Stimulated activated CD4-positive, alpha-beta T cell treated with anti-CD3 and anti-CD28 coated beads, Interleukin-1b, Interleukin-23, amount 100 ng/mL, for 1 hour (primary cell): ENCODE measurements at places on chromosomes 7 and 10.

GRCh38 chr7:138661069-138661635, 40.0 kb downstream of the SVOPL start:
- no peak for DNase-seq

DNA sequence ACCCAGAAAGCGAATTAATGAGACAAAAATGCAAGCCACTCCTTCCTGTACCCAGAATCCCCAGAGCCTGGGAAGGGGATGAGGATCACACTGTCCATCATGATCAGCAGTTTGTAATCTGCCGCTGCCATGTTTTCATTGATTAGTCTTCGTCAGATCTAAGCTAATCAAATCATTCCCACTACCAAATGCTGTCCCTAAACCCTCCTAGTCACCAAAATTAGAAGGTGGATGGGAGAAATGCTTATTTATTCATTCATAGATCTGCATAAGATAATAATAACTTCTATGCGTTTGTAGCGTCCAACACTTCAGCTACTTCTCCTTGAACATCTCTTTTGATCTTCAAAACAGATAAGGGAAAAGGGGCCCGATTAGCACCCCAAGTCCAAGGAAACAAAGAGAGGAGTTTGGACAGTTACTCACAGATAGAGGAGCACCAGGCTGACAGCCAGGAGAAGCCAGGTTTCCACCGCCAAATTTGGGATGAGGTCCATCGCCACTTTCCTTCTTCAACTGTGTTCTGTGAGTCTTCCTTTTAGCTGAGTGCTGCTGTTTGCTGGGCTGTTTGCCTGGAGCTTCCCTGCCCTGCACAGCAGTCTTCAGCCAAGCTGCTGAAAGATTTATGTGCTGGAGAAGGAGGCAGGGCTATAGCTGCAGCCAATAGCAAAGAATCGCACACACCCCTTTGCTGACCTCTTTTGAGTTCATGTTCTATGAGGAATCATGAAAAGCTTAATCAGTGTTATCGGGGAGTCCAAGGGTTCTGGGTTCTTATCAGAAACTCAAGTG, at the start of gene CYP3A5:
CYP3A5 (minus strand) TSS at position 597 of the 792 bp plus-strand sequence; CDS start at position 497, 100 bp downstream.
- DNase-seq = no peak

DNA sequence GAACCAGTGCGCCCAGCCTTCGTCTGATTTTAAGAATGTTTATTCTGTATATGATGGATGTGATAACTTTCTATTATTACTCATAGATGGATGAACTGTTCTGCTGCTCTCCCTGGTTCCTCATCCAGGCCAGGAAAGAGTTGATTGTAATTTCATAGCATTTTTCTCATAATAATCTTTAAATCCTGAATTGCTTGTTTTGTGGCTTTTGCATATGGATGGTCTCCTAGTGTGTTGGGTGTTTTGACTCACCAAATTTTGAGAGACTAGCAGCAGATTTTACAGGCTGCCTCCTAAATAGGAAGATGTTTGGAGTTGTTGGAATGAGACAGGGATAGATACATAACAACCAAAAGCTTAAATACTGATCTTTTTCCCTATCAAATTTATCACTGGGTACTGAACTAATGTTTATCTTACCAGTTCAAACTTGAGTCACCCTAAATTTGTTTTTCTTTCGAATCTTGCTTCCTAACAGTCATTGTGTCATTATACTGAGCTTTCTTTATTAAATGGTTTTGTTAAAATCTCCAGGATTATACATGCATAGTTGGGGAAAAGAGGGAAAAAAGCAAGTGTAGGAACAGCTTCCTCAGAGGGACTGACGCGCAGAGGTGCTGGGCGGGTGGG, 106.0 kb upstream of the GATA3 start:
- DNase-seq = no peak

DNA sequence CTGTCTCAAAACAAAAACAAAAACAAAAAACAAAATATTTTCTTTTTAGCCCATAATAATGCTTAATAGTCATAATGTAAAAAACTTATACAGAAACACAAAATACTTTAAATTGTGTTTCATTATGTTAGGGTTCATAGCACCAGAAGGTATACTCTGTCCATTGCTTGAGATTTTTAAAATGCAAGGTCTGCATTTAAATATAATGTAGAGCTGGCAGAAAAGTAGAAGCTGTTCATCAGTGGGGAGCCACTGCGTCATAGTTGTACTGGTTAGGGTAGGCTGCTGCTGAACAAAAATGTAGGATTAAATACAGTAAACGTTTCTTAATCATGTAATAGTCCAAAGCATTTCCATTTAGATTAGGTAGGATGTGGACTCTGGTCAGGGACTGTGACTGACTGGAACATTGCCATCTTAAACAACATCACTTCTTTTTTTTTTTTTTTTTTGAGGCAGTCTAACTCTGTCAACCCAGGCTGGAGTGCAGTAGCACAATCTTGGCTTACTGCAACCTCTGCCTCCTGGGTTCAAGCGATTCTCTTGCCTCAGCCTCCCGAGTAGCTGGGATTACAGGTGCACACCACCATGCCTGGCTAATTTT, 85.2 kb downstream of the ANKIB1 start:
- no peak for DNase-seq

DNA sequence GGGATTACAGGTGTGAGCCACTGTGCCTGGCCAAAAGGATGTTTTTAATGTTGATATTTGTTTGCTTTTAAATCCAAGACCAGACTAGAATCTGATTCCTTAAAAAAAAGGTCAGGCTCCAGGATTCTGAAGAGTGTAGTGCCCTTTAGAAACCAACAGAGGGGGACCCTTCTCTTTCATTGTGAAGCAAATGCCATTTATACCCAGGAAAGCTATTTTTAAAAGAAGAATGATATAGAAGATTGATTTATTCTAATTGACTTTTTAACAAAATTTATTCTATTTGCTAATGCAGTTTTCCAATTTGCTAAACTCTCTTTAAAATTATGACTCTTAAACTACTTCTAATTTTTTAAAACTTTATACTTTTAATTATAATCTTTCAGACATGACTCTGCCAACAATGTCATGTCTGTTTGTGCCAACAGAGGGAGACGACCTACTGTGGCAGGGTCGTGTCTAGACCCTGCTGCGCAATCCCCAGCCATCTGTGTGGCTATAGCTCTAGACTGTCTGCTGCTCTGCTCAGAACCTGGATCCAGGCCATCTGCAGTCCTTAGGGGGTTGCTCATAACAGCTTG, 201.0 kb upstream of the IMMP2L start:
- DNase-seq = no peak

GRCh38 chr7:150958597-150958996, 19.5 kb downstream of the KCNH2 start:
- no peak for DNase-seq

GRCh38 chr7:111029574-111030251, 61.2 kb upstream of the LRRN3 start:
- DNase-seq = no peak

GRCh38 chr10:133394801-133395221, 854 bp downstream of the MTG1 start:
- no peak for DNase-seq

DNA sequence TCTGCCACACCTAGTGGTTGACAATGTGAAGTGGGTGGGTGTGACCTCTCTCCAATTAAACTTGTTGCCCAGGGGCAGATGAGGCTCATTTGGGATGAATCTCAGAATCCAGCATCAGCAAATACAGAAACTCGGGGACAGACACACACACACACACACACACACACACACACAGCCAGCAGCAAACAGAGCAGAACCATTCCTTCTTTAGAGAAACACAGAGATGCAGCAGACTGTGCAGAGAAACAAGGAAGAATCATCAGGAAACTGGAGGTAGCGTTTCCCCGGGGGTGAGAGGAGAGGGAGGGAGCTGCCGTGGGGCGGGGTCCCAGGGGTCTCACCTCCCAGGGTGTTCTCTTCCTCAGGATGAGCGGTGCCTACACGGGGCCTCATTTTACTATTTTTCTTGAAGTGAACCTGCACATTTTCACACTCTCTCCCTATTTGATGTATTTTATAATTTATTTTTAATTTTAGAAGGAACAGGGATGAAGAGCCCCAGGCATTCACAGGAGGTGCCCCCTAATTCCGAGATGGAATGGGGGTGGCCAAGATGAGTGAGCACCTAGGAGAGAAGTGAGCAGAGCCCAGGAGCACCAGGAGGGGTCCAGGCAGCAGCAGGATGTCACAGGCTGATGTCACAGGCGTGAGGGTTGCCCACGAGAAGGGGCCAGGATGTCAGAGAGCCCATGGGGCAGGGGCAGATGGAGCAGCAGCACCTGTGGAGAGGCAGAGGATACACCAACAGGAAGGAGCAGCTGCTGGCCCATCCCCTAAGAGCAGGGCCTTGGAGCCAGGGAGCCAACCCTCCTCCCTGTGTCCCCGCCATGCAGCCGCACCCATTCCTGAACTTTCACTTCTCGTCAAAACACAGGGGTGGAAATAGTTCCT, 85.3 kb upstream of the PPP2R2D start:
- no peak for DNase-seq

DNA sequence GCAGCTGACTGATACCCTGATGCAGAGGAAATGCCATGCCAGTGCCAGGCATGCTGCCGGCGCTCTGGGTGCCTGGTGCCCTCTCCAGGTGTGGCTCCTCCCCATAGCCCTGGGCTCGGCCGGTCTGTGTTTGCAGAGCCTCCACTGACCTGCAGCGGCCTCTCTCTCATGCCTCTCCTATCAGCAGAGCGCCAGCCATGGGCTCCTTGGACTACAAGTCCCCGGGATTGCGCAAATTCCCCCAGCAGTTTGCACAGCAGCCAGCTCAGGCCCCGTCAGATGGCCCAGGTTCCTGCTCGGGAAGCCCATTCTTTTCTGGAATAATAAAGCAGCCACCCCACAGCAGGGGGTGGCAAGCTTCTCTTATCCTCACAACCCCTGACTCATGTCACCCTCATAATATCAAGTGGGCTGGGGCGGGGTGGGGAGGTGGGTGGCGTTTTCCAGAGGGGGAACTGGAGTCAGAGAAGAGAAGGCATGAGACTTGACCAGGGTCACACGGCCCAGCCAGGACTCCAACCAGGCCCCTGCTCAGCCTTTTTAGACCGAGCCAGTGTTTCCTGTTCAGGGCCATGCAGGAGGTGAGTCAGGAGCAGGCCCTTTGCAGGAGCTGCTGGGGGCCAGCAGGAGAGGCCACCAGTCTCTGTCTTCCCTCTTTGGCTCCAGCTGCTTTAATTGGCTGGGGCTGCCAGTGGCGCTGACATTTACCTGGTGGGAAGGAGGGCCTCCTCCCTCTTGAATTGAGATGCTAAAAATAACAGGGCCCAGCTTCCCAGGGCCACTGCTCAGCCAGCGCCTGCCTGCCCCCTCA, 58.6 kb downstream of the ZMIZ1 start:
- DNase-seq = no peak
